Stimulated activated CD4-positive, alpha-beta T cell treated with anti-CD3 and anti-CD28 coated beads, TNF-alpha, amount 100 ng/mL, for 1 hour (primary cell): ENCODE measurements at places on chromosomes 6 and 20.

- DNase-seq = no peak
Measured at GRCh38 chr20:707451-708110, 32.0 kb upstream of the SCRT2 start.

- no peak for DNase-seq
Measured at GRCh38 chr20:40744072-40744817, 55.2 kb upstream of the MAFB start.

DNA sequence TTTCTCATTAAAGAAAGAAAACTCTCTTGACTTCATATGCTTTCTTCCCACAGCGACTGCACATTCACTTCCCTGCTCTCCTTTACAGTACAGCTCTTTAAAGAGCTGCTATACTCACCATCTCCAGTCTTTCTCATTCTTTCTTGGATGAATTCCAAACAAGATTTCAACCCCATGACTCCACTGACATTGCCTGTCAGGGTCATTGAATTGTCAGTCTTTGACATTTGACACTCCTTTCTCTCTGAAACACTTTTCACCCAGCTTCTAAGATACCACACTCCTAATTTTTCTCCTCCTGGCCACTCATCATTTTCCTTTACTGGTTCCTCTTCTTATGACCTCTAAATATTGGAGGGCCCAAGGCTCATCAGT, 811 bp upstream of the ARMH2 start:
- no peak for DNase-seq

GRCh38 chr6:1217396-1217795, 94.5 kb upstream of the FOXQ1 start:
- no peak for DNase-seq

DNA sequence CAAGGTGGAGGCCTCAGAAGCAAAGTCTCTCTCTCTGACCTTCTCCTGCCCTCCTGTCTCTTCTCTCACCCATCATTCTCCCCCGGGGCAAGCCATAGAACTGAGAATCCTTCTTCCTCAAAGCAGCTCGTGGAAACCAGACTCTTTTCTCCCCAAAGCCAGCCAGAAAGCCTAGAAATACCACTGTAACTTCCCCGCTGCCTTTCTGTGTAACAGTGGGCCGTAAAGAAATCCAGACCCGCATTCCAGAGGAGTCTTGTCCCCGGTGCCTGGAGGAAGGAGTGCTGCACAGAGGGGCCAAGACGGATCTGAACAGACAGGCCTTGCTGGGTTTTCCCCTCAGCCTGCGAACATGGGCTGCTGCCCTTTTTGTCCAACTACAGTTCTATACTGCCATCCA, 977 bp upstream of the SLC22A2 start:
- no peak for DNase-seq

DNA sequence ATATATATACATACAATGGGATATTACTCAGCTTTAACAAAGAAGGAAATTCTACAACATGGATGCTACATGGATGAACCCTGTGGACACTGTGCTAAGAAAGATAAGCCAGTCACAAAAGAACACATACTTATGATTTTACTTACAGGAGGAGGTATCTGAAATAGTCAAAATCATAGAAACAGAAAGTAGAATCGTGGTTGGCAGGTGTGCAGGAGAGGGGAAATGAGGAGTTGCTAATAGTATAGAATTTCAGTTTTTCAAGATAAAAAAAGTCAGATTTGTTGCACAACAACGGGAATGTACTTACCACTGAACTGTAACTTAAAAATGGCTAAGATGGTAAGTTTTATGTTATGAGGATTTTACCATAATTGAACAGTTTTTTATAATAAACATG, 706.3 kb downstream of the TFAP2A start:
- DNase-seq = no peak

DNA sequence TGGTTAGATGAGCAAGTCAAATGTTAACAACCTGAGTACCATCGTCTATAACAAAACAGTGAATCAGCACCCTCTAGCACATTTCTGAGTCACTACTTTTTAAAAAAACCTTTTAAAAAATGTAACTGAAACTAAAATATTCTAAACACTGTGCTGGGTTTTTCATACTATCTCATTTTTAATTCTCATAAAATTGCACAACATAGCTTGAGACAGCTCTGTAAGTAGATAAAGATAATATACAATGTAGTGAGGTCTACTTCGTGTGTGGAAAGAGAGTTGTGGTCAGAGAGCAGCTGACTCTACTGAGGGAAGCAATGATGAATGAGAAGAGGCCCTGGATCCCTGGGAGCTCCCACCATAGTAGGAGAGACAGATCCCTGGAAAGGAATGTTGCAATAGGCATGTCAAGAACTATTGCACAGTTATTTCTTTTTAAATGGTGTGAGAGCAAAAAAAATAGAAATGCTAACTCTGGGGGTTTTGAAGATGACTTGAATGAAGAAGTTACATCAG, 13.6 kb upstream of the CALHM6 start:
- DNase-seq = no peak

GRCh38 chr20:62824476-62825332, 7.9 kb downstream of the COL9A3 start:
- DNase-seq = peak; percentile 11

DNA sequence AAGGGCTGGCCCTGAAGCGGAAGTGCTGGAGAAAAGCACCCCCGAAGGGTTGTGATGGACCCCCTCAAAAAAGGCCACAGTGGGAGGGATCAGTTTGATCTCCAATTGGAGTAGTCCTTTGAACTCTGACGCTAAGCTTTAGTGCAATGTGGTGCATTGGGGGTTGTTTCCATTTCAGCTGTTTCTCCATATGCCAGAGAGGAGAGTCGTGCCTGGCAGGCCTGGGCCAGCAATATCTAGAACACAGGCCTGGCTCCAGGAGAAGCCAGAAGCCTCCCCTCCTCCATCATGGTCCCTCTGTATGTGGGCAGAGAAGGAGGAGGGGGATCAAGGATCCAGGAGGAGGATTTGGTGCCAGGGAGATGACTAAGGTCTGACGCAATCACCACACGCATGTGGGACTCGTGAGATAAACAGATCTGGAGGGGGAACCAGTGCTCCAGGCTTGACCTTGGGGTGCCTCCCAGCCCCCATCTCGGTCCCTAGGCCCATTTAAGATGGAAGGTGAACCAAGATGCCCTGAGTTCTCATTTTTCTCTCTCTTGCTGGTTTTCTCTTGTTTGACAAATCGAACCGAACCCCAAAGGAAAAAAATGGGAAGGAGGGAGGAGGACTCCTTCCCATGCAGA, 517.4 kb upstream of the JARID2 start:
- no peak for DNase-seq

GRCh38 chr20:4677846-4678245, 43.9 kb upstream of the PRND start:
- DNase-seq = no peak

DNA sequence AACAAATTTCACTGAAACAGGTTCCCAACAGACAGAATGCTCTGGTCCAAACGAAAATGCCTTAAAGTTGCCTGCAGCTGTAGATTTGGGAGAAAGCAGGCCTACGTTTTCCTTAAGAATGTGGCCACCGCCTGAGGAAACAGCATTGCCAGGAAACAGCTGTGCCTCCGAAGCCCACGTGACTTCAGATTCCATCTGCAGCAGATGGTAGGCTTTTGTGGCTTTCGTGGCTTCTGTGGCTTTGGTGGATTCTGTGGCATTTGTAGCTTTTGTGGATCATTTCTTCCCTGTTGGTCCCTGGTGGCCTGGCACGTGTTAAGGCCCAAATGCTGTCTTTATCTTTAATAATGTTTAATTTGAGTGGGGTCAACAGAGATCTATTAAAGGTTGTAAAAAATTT, 222.9 kb downstream of the TTLL2 start:
- DNase-seq = no peak

GRCh38 chr6:89951574-89952104, 57.4 kb downstream of the GJA10 start:
- DNase-seq = no peak

- no peak for DNase-seq
Measured at GRCh38 chr20:5221061-5221430, 94.2 kb downstream of the CDS2 start.

DNA sequence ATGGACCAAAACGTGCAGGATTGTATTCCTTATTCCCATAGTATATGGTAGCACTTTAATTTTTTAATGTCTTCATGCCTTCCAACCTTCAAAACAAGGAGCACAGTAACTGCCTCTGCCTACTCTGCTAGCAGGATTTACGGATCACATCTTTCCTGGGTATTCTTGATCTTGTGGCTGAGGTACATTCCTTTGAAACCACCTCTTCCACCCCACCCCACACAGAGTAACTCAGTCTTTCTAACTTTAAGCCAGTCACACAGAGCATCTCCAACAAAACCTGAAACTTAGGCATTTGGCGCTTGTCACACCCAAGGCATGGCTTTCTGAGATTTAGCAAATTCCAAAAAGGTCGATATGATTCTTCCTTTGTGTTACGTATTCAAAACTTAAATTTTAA, 2.3 kb upstream of the ID4 start:
- DNase-seq = no peak

- DNase-seq = no peak
Measured at GRCh38 chr6:137417396-137417795, 76.8 kb downstream of the OLIG3 start.

- DNase-seq = no peak
Measured at GRCh38 chr20:16064989-16065707, 508.1 kb downstream of the KIF16B start.

DNA sequence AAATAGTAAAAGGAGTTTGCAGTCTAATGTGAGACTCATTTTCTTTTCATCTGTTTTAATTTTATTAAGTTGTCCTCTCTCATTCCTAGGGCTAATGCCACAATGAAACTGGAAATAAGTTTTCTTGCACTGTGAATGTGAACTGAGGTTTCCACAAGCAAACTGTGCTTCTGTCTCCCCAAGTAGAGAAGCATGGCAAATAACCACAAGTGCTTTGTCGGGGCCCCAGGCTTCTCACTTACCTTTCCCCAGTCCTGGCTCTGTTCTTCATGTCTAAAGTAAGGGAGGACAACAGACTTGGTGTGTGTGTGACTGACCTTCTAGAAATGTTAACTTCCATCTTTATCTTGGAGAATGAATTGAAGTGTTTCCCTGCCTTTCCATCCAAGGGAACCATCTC, 80.8 kb downstream of the CBFA2T2 start:
- no peak for DNase-seq

- no peak for DNase-seq
Measured at GRCh38 chr6:51968265-51968664, 119.1 kb downstream of the PKHD1 start.

- DNase-seq = peak; percentile 48
Measured at GRCh38 chr6:90397929-90398674, 101.5 kb upstream of the BACH2 start.

GRCh38 chr20:44776980-44777379, 31.3 kb downstream of the KCNK15 start:
- no peak for DNase-seq

DNA sequence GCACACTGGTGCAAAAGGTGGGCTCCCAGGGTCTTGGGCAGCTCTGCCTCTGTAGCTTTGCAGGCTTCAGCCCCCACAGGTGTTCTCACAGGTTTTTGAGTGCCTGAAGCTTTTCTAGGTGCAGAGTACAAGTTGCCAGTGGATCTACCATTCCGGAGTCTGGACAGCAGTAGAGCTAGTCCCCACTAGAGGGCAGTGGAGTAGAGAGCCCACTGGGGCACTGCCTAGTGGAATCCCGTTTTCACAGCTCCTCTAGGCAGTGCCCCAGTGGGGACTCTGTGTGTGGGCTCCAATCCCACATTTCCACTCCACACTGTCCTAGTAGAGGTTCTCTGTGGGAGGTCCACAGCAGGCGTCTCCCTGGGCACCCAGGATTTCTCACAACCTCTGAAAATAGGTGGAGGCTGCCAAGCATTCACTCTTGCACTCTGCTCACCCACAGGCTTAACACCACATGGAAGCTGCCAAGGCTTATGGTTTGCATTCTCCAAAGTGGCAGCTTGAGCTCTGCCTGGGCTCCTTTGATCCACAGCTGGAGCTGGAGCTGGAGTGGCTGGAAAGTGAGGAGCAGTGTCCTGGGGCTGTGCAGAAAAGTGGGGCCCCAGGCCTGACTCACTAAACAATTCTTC, 86.3 kb upstream of the PROKR2 start:
- no peak for DNase-seq

GRCh38 chr6:138909511-138909910, 78.5 kb downstream of the REPS1 start:
- no peak for DNase-seq

DNA sequence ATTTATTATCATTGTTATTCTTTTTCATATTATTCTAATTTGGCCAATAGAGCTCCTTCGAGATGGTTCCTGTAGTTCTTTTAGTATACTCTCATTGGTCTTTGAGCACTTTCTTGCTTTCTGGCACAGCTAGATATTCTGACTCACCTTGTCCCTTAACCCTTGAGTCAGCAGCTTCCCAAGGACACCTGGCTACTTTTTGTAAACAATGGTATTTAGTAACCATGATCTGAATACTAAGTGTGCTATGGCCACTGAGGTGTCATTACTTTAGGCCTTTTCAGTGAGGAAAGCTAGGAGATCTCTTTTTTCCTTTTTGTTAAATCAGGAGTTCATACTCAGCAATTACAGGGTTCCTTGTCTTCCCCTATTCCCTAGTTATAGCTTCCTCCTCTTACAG, 126.5 kb upstream of the CITED2 start:
- DNase-seq = no peak

- no peak for DNase-seq
Measured at GRCh38 chr20:37564388-37565133, 36.9 kb upstream of the BLCAP start.
